ENCODE measurements at places on chromosomes 1 and 21.

DNA sequence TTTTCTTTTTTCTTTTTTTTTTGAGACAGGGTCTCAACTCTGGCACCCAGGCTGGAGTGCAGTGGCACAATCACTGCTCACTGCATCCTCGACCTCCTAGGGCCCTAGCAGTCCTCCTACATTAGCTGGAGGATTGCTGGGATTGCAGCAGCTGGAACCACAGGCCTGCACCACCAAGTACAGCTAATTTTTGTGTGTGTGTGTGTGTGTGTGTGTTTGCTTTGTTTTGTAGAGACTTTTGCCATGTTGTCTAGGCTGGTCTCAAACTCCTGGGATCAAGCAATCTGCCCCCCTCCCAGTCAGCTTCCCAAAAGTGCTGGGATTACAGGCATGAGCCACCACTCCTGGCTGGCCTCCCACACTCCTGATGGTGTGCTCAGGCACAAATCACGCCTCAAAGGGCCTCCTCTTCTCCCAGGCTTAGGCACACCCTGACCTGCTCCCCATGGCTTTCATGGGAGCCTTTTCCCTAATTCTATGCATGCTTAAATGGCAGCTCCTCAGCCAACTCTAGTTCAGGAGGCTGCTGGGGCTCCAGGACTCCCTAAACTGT lies 9.4 kb downstream of the FAM229A start:
- DNase-seq: no peak

GRCh38 chr1:15760520-15761211 lies 2.1 kb downstream of the FBLIM1 start:
- DNase-seq: peak; percentile 68

DNA sequence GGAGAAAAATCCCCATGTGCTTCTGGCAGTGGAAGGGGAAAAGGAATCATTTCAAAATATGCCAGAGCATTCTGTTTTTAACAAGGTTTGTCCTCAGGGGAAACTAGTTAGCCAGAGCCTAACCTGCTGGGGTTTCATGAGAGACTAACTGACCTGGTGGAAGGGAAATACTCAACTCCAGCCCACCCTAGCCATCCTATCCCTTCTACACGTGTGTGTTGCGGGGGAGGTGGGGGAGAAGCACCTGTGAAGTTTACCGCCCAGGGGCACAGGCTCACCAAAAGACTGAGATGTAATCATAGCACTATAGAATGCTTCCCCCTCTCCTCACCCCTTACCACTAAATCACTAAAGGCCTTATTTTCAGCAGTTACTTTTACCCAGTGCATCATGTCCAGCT lies 139.5 kb downstream of the GRIK3 start:
- no peak for DNase-seq

GRCh38 chr1:82240571-82240970 lies 439.8 kb downstream of the ADGRL2 start:
- no peak for DNase-seq

All from right hindlimb (tissue), 1 donor.